ENCODE measurements at places on chromosomes 13 and 19.

- DNase-seq, result no peak
Observed at GRCh38 chr19:48681127-48681470, 8.3 kb upstream of the NTN5 start.

DNA sequence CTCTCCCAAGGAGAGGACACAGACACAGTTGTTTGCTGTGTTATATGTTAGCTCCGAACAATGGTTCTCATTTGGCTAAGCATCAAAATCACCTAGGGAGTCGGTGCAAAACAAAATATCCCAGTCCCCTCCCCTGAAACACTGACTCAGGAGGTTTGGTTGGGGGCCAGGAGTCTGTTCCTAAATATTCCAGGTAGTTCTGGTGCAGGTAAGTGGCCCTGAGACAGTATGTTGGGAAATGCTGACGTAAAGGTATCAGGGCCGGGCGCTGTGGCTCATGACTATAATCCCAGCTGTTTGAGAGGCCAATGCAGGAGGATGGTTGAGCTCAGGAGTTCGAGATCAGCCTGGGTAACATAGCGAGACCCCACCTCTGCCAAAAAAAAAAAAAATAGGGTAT is 2.3 kb upstream of the MAP2K7 start:
- no peak for DNase-seq

GRCh38 chr19:34393629-34394028 is 10.6 kb upstream of the PDCD2L start:
- DNase-seq, result no peak

DNA sequence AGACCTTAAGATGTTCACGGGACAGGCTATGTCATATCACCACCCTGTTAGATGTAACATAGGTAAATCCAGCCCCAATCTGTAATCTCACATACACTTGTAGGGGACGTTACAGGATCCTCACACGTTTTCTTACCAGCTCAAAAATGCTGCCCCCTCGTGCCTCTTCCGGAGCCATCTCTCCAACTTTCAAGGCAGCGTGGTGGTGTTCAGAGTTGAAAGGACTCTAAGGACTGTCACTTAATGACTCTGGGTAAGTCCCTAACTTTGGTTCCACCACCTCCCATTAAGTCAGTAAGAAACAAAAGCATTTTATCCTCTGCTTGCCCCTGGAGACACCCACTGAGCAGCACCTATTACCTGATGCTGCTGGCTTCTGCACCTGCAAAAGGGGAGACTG is 4.4 kb downstream of the MED26 start:
- DNase-seq, result no peak

DNA sequence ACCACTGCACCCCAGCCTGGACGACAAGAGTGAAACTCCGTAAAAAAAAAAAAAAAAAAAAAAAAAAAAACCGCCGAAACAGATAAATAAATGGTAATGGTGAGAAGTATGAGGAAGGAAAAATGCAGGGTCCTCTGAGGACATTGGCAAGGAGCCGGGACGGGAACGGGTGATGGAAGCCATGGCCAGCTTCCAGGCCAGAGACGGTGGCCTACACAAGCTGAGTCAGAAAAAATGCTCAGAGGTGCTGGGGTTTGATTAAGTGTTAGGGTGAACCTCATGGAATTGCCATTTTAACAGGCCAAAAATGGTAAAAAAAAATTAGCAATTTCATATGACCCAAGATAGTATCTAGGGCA is 866 bp upstream of the ZSWIM4 start:
- no peak for DNase-seq
